ENCODE measurements at places on chromosomes 11 and 22.

DNA sequence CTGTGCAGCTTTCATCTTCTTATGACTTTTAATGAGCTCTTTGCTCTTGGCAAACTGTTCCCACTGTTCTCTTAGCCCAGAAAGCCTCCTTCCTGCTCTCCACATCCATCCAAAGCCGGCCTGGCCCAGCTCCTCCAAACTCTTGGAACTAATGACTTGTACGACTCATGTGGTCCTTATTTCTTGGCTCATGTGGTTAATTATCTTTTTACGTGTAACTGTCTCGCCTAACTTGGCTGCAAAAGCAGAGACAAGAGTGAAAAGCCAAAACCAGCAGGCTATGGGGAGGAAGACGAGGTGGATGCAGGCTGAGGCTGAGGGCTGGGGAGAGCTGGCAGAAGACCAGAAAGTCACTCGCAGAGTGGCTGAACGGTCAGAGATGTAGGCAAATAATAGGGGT is 5.5 kb downstream of the CSNK2A3 start:
- no peak for DNase-seq
- peaks cover 5% of the 10 kb centered on the region for H3K4me1 ChIP-seq
- H3K4me3 ChIP-seq = no peak overlapping the region
- H3K36me3 ChIP-seq = no peaks in the 10 kb centered on the region
- peak overlapping the region; percentile 68 for H3K27ac ChIP-seq

GRCh38 chr11:14617241-14618027 is 26.2 kb upstream of the PDE3B start:
- no peaks in the 10 kb centered on the region for H3K27me3 ChIP-seq
- H3K4me3 ChIP-seq = no peak overlapping the region
- peak overlapping the region; percentile 82 for H3K27ac ChIP-seq

DNA sequence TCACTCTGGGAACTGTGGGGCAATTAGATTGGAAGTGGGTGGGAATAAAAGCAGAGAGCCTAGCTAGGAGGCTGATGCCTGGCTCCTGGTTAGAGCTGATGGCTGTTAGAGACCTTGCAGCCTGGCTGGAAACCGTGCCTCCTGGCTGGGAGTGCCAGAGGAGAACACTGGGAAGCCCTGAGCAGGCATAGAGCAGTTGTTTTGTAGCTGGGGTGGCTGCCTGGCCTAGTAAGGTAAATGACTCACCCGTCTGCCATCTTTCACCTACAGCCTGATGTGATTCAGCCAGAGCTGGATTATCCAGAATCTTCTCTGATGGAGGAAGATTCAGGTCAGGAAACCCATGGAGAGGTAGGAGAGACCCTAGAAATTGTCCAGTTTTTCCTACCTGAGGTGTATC is 6.1 kb downstream of the UQCR10 start:
- DNase-seq = no peak
- H3K4me1 ChIP-seq = peaks cover 10% of the 10 kb centered on the region
- H3K27ac ChIP-seq = no peak overlapping the region
- no peaks in the 10 kb centered on the region for H3K27me3 ChIP-seq

DNA sequence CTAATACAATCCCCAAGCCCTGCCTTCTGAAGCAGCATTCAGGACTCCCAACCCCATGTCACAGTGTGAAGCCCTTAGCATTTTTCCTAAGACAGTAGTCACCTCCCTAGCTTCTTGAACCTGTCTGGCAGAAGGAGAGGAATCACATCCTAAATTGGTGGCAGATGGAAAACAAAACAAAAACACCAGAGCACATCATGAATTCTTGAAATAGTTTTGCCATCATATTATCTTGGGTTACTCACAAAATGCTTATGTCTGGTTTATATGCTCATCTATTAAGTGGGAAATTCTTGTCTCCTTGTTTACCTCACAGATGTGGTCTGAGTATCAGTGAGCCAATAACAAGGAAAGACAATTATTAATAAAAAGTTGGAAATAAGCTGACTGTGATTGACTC is 15.3 kb downstream of the OR51M1 start:
- no peak for DNase-seq
- no peaks in the 10 kb centered on the region for H3K4me1 ChIP-seq
- H3K4me3 ChIP-seq = no peak overlapping the region
- no peak overlapping the region for H3K27ac ChIP-seq

DNA sequence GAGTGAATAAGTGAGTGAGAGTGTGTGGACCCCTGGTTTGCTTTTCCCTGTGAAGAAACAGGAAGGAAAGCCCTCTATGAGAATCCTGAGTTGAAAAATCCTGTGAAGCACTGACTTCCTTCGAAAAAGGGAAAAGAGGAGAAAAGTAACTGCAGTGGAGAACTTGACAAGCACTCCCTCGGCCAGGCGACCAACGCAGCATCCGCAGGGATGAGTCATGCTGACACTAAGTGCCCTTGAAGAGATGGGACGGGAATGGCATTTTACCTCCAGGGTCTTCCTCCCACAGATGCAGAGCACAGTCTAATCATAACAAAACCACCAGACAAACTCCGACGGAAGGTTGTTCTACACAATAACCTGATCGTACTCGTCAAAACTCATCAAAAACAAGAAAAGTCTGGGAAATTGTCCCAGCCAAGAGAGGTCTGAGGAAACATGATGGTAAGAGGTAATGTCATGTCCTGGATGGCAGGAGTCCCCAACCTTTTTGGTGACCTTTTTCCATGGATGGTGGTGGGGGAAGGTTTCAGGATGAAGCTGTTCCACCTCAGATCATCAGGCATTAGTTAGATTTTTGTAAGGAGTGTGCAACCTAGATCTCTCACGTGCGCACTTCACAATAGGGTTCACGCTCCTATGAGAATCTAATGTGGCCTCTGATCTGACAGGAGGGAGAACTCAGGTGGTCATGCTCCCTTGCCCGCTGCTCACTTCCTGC is 132.2 kb upstream of the B3GAT1 start:
- peaks cover 10% of the 10 kb centered on the region for H3K27me3 ChIP-seq
- H3K4me3 ChIP-seq = no peak overlapping the region
- DNase-seq = no peak

DNA sequence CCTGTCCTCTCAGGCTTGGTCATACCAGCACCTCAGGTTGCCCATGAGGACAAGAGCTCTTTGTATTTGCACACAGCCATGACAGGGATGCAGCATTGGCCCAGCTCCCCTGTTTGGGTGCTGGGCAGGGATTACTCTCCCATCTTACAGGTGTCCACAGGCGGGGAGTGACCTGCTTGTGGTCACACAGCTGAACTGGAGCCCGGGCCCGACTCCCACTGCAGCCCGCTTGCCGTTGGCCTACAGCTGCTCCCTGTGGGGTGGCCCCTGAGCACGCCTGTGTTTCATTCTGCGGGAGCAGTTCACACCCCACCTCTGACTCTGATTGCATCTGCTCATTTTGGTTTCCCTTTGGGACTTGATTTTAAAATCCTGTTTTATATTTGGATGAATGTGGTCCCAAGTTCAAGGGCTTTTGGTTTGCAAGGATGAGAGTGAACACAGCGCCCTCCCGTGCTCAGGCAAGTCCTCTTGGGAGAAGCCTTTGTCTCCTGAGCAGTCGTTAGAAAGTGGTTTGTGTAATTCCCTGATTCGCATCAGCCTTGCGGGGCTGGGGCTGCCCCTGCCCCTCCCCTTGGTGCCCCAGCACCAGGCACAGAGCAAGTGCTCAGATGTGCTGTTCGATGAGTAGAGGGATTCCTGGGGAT is 9.3 kb downstream of the PICK1 start:
- H3K4me3 ChIP-seq = no peak overlapping the region
- H3K36me3 ChIP-seq = peaks cover 21% of the 10 kb centered on the region
- no peak overlapping the region for H3K27ac ChIP-seq
- DNase-seq = no peak
- H3K4me1 ChIP-seq = no peaks in the 10 kb centered on the region

GRCh38 chr11:69854713-69855112 is 35.5 kb upstream of the FGF3 start:
- H3K4me3 ChIP-seq = no peak overlapping the region
- H3K36me3 ChIP-seq = no peaks in the 10 kb centered on the region
- H3K27me3 ChIP-seq = peaks cover 45% of the 10 kb centered on the region
- DNase-seq = no peak
- no peak overlapping the region for H3K27ac ChIP-seq

DNA sequence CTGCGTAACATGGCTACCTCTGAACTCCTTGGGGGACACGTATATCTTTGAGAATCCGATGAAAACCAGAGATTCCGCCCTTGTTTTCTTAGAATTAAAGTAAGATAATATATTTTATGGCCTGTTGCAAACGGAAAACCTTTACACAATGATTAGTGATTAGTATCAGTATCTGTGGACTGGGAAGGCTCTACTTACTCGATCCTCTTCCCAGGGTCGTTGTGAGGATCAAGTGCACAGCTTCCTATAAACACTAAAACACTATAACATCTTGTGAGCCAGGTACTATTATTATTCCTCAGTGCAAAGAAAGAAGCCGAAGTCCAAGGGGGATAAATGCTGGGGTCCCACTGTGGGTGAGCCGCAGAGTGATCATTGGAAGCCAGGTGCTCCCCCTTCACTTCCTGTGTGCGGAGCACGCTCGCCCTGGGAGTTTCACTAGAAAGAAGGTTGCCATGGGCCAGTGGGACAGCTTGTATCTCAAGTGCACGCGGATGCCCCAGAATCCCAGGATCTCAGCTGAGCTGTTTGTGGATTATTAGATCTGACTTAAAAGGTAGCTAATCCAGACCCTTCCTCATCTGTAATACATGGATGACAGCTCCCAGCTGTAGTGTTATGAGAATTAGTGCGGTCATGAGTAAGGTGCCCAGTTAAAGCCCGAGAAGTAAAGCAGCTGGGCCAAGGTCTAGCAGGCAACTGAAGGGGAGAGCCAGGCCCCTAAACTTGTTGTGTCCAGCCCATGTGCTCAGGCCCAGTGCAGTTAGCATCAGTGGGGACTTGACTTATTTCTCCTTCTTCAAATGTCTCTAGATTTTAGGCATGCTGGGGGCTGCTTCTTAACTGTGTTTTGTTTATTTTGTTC is 839 bp downstream of the CBY1 start:
- peaks cover 6% of the 10 kb centered on the region for H3K36me3 ChIP-seq
- H3K27ac ChIP-seq = peak overlapping the region; percentile 100
- DNase-seq = no peak
- peak overlapping the region; percentile 94 for H3K4me3 ChIP-seq

DNA sequence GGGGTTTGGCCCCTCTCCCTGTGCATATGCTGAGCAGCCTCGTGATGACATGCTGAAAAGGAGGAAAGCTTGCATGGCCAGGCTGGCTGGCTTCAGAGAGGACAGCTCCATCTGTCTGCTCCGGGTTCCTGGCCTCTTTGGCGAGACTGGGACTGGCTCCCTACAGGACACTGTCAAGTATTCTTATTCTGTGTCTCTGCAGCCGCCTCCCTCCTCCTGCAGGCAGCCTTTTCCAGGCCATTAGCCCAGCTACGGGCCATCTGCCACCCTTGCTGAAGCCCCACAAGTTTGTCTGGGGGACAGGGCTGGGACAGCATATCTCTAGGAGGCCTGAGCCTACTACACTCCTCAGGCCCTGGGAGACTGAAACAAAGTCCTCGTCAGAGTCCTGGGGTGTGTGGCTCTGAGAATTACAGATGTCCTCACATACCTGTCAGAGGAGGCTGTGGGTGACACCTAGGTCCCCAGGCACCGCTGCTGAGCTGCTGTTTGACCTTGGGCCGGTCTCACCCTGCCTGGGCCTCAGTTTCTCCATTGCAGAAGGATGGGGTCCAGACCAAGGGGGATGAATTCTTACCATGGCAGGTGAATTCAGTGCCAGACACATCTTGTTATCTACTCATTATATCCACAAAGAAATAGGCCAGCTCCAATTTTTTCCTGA is 11.0 kb downstream of the MRGPRG start:
- no peaks in the 10 kb centered on the region for H3K36me3 ChIP-seq
- no peaks in the 10 kb centered on the region for H3K4me1 ChIP-seq
- H3K27ac ChIP-seq = no peak overlapping the region
- no peak for DNase-seq
- H3K4me3 ChIP-seq = no peak overlapping the region

- no peaks in the 10 kb centered on the region for H3K27me3 ChIP-seq
- H3K4me3 ChIP-seq = peak overlapping the region; percentile 37
Measured at GRCh38 chr11:61969838-61970662, 2.6 kb upstream of the FTH1 start.

DNA sequence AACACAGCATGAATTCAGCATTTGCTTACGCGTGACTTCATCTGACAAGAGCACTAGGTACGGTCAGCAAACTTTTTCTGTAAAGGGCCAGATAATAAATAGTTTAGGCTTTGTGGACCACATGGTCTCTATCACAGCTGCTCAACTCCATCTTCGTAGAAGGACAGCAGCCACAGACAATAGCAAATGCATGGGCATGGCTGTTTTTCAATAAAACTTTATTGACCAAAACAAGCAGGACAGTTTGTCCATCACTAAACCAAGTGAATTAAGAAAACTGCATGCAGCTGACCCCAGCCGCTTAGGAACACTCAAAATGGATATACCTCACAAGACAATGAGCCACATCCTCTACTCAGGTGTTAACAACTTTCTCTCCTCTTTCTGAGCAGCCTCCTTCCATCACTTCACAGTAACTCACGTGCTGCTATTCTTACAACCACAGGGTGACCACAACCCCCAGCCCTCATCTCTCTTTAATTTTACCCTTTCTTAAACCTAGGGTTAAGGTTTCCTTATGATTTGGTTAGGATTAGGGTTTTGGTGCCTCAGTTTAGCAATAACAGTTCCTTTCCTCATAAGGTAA is 22.7 kb upstream of the ARHGAP32 start:
- no peak overlapping the region for H3K4me3 ChIP-seq
- peaks cover 31% of the 10 kb centered on the region for H3K4me1 ChIP-seq
- peak overlapping the region; percentile 60 for H3K27ac ChIP-seq
- DNase-seq = no peak

- no peaks in the 10 kb centered on the region for H3K27me3 ChIP-seq
- H3K4me1 ChIP-seq = peaks cover 9% of the 10 kb centered on the region
- DNase-seq = no peak
Measured at GRCh38 chr11:103397369-103397768, 288.1 kb downstream of the DYNC2H1 start.

DNA sequence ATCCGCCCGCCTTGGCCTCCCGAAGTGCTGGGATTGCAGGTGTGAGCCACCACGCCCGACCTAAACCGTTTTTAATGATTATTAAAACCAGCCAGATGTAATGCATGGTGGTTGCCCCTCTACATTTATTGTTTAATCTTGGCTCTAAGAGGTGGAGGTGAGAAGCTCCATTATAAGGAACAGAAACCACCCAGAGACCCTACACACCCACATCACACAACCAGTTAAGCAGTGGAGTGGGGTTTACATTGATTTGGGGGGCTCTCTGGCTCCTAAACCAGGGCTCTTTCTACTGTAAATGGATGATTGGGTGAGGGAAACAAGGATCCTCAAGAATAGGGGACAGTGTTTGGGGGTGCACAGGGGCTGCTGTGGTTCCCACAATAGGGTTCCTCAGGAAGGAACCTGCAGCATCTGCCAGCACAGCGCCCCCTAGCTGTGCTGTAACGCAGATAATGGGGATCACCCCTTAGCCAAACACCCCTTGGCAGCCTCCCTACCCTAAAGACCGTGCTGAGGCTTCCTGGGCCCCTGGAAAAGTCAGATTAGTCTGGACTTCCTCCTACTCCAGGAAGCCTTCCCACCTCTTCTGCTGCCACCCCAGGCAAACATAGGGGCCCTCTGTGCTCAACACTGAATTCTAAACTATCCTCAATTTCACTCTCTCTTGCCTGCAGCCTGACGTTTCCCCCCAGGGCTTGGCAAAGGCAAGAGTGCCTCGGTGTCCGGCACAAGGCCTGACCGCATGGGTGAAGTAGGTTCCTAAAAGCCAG is 2.4 kb downstream of the MPST start:
- no peak for DNase-seq
- no peaks in the 10 kb centered on the region for H3K27me3 ChIP-seq
- peak overlapping the region; percentile 37 for H3K27ac ChIP-seq
- H3K36me3 ChIP-seq = peaks cover 14% of the 10 kb centered on the region
- H3K4me3 ChIP-seq = peak overlapping the region; percentile 67
- H3K4me1 ChIP-seq = peaks cover 29% of the 10 kb centered on the region

Measured in progenitor cell of endocrine pancreas (in vitro differentiated cells).